HEK293T (cell line): ENCODE measurements at places on chromosomes 1 and 21.
A peak's percentile ranks its signal among the peaks of the same experiment; 100 is the strongest.

DNA sequence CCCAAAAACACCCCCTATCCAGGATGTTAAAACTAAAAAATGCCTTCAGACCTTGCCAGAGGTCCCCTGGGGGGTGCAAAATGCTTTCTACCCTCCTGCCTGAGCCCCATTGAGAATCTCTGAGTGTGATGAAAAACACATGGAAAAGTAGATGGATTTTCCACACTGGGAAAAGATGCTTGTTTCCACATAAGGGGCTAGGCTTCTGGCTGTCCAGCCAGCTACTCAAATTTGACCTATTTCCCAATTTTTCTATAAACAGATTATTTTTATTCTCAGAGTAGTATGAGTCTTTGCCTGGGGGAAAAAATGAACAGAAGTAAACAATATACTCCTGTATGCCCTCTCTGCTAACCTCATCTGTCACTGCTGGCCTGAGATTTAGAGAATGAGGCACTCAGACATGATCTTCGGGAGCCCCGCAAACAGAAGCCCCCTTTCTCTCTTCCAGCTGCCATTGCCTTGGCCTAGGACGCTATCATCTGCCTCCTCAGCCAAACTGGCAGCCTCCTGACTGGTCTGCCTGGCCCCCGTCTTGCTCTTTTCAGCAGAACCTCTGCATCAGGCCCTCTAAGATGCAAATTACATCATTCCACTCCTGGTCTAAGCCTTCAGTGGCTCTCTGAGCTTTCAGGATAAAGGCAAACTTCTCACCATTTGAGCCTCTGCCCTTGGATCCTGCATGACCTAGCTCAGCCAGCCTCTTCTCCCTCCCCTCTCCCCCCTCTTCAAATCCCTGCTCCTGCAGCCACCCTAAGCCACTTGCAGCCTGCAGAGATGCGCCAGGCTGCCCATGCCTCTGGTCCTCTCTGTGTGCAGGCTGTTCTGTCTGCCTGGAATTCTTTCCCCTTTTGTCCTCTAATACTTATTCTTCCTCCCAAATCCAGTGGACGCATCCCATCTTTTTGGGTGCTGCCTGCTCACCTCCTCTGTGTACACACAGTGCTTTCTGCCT, 39.7 kb upstream of the TMEM125 start:
- DNase-seq, result no peak

- peak; percentile 90 for DNase-seq
These were observed 144.6 kb upstream of the TNR start for GRCh38 chr1:175887981-175888428.

- no peak for DNase-seq
These were observed 377.7 kb downstream of the PCP4 start for GRCh38 chr21:40244981-40245380.

GRCh38 chr1:201019321-201019977, 4.1 kb downstream of the KIF21B start:
- no peak for DNase-seq

- DNase-seq, result no peak
These were observed 44.6 kb downstream of the UBR4 start for GRCh38 chr1:19165501-19165900.
